ENCODE measurements at places on chromosomes 2 and 18.

DNA sequence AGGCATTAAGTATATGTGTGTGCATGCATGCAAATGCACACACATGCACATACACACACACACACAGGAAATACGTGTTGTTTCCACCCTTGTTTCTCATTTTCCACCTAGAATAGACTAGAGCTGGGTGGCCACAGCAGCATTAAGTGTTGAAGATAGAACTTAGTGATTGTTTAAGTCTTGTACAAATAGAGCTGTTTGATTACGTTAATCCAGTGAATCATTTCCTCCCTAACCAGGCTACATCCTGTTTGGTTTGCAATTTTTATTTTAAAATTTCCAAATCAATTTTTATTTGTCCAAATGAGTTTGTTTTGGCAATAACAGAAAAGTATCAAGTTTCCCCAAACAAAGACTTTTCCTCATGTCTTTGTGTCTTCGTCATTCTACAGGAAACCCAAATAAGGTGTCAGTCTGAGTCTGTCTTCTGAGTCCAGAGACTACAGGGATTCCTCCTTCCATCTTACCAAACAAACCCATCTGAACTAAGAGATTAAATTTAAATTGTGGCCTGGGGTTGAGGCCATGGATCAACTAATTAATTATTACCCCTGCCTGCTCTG is 74.6 kb upstream of the GALNT5 start:
- peak; percentile 43 for DNase-seq

- DNase-seq = no peak
Observed at GRCh38 chr2:27885234-27885633, 5.0 kb downstream of the RBKS start.

DNA sequence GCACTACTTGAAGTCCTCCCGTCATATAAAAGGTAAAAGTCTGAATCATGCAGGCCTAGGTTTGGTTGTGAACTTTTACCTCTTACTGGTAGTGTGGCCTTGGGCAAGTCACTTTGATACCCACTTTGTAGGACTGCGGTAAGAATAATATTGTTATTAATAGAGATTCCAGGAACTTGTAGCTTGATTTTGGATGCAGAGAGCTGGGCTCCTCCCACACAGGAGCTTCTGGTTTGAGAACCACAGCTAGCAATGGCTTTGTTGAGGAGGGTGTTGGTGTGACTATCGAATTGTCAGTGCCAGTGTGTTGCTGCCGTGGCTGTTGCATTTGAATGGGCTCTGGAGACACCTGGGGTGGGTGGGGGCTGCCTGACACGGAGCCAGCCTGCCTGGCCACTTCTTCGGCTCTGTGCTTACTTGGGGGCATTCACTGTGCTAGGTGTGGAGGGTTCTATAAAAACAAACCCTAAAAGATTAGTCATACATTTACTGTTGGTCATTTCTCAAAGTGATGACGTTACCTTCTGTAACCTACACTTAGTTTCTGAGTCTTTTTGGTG is 38.5 kb downstream of the ASAP2 start:
- no peak for DNase-seq

- no peak for DNase-seq
Observed at GRCh38 chr2:239092571-239093294, 244.8 kb downstream of the TWIST2 start.

DNA sequence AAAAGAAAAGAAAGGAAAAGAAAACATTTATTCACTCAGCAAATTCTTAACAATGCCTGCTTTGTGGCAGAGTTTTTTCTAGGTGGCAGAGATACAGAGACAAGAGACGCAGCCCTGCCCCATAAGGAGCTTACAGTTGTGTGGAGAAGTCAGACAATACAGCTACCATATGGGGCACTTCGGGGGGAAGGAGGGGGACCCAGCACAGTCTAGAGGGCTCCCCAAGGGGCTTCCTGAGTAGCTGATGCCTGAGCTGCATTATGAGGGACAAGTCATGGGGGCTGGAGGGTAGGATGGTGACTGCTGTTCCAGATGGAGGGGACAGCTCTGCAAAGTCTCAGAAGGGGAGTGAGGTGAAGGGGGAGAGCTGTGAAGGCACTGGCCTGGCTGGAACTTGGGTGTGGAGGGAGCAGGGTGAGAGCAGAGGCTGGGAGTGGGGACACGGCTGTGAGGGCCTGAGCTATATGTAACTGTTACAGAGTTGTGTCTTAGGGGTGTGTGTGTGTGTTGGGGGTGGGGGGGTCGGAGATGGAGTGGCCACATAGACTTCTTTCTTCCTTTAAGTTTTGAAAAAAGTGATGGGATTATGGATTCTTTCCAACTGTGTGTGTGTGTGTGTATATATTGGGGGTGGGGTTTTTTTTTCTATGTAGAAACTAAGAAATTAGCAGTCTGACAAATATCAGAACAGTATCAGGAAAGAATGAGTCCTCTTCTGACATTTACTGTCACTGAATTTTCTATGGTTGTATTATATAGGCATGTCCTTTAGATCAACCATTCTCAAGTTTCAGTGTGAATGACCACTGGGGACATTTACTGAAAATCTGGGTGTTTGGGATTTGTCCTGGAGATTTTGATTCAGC is 66.0 kb upstream of the HAAO start:
- DNase-seq = no peak

GRCh38 chr2:189016311-189016861 is 42.2 kb downstream of the COL3A1 start:
- DNase-seq = no peak

GRCh38 chr18:70165936-70166335 is 39.6 kb downstream of the RTTN start:
- no peak for DNase-seq

- no peak for DNase-seq
Observed at GRCh38 chr2:238080518-238080917, 19.6 kb upstream of the ESPNL start.

- no peak for DNase-seq
Observed at GRCh38 chr2:241724975-241725870, 9.2 kb upstream of the D2HGDH start.

DNA sequence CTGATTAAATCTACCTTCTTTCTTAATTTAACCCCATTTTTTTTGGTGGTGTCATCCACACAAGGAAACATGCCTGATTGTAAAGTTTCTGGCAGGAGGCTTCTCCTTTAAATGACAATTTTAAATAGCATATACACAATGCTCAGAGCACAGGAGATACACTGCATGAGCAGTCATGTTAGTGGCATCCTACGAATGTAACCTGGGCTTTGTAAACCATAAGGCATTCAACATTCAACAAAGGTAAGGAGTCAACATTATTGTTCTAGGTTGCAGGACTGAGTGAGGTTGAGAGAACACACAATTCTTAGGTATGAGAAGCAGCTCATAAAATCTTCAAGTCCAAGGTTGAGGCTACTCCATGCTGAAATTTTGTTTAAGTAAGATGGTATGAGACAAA is 266.6 kb upstream of the SIX2 start:
- no peak for DNase-seq

GRCh38 chr2:112811841-112812306 is 24.7 kb downstream of the IL1B start:
- DNase-seq = peak; percentile 54

DNA sequence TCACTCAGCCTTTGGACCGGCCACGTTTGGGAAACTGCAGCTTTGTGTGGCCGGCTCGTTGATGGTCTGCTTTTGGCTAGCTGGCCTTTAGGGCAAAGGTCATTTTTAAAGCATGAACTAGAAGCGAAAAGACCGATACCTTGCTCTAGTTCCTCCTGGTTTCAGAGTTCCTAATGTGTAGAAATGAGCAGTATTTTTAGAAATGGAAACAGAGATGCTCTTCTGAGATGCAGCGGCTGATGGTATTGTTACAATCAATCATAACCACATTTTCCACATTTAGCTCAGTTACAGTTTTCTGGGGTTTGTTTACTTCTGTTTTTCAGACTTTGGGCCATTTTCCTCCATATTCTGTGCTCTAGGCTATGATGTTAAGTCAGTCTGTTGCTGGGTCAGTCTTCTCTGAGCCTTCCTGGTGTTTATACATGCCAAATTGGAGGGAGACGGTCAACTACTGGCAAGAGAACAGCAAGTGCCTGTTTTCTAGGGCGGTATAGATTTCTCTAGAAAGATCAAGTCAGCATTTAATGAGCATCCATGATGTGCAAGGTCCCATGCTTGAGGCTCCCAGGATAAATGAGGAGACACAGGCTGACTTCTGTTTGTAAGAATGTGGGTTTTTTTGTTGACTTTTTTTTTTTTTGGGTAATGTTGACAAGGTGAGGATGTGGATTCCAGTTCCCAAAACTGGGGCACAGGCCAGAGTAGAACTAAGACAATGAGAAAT is 28.0 kb downstream of the RNF144A start:
- peak; percentile 21 for DNase-seq
